Ascending aorta (tissue), 2 donors: ENCODE measurements at places on chromosomes 16 and 17.

DNA sequence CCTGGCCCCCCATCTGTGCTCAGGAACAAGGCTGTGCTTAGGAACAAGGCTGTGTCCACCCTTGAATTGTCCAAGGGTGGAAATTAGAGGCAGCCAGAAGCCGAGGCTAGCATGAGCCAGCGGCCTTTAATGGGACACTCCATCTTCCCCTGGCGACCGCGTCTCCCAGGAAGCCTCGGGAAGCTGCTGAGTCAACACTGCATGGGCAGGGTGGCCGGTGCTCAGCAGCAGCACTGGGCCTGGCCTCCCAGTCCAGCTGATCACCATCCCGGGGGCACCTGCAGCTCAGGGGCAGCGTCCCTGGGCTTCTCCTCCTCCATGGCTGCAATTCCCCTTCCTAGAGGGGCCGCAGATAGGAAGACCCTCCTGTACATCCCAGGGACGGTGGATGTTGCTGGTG, 180.8 kb downstream of the ENGASE start:
- DNase-seq, result no peak

GRCh38 chr17:19448341-19449268, 37.6 kb downstream of the RNF112 start:
- DNase-seq, result no peak

DNA sequence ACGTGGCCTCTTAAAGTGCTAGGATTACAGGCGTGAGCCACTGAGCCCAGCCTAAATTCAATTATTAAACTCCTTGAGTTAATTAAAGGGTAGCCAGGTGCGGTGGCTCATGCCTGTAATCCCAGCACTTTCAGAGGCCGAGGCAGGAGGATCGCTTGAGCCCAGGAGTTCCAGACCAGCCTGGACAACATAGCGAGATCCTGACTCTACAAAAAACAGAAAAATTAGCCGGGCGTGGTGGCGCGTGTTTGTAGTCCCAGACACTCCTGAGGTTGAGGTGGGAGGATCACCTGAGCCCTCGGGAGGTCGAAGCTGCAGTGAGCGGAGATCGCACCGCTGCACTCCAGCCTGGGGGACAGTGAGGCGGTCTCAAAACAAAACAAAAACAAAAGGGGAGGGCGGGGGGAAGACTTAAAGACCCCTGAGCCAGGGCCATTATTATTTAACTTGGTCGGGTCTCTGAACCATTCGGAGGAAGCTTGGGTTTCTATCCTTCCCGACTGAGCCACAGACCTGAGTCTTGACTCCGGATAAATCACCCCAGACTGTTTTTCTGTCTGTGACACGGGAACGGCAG, 19.5 kb downstream of the BCL7C start:
- DNase-seq, result no peak

DNA sequence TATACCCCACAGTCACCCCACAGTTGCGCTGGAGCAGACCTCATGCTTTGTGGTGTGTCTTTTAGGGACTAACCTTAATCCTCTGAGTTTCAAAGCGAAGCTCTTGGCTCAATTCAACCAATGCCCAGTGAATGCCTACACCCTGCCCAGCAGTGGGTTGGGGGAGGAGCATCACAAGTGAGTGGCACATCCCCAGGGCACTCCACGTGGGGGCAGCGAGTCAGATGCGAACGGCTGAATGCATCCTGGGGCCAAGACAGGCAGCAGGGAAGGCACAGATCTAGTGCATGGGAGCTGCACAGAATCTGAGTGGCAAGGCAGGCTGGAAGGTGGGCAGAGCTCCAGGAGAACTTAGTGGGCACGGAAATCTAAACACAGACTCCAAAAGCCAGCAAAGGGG, 39.2 kb downstream of the IFT140 start:
- DNase-seq, result no peak
